HCEC 1CT (cell line): ENCODE measurements at places on chromosomes 4 and X.

DNA sequence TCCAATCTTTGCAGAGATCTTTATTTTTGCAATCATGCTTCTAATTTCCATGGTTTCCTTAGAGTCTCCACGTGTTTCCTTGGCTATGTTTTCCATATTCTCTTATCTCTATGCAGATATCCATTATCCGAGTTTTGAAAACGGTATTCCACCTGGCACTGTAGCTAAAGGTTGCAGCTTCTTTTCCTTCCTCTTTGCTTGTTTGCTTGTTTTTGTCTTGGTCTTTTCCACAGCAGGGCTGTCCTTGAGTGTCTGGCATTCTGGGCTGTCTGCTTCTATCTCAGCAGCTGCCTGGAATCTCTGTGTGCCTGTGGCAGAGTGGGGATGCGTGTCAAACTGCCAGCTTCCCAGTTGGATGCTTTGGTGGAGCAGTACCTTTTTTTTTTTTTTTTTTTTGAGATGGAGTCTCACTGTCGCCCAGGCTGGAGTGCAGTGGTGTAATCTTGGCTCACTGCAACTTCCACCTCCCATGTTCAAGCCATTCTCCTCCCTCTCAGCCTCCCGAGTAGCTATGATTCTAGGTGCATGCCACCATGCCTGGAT lies 46.9 kb downstream of the WFS1 start:
- DNase-seq = no peak

GRCh38 chrX:102684772-102685520 lies 27.3 kb upstream of the GPRASP2 start:
- no peak for DNase-seq

GRCh38 chr4:152169683-152170082 lies 366.2 kb downstream of the FBXW7 start:
- no peak for DNase-seq

DNA sequence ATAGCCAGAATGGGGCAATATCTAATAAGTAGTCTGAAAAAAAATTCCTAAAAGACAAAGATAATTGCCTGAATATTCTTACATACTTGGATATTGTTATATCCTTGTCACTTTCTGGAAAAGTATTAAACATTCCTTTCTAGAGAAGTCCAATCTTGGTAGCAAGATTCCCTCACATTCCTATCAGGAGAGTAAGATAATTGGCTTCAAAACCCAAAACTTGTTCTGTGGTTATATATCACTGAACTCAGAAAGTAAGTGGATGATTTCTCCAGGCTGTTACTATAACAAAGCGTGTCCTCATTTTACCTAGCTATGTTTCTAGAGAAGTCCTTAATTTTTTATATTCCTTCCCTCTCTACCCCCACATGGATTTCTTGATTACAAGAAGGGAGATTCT lies 46.0 kb upstream of the TEX13A start:
- no peak for DNase-seq

DNA sequence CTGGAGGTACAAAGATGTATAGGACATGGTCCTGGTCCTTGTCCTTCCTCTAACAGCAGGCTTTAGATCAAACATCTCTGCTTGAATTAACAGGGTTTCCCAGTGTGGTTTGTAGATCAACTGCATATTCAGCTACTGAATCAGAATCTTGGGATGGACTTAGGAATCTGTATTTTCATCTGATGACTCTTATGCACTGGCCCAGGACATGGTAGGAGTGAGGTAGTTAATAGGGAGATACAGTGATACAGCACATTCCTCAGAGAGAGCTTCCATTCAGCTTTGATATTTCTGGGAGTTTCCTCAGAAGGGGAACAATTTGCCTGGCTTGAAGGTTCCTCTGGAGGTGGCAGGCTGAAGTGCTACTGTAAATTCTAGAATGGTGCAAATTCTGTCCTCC lies 203.1 kb downstream of the LARP7 start:
- DNase-seq = peak; percentile 12

- DNase-seq = peak; percentile 65
Observed at GRCh38 chr4:173181848-173182247, 13.2 kb downstream of the GALNT7 start.

- DNase-seq = no peak
Observed at GRCh38 chrX:79371101-79371500, 4.0 kb upstream of the ITM2A start.

- DNase-seq = no peak
Observed at GRCh38 chr4:185101354-185101890, 41.6 kb upstream of the SLC25A4 start.

- DNase-seq = peak; percentile 41
Observed at GRCh38 chr4:181528570-181529184, 714.5 kb upstream of the TENM3 start.

- no peak for DNase-seq
Observed at GRCh38 chr4:4899202-4899925, 39.9 kb downstream of the MSX1 start.

DNA sequence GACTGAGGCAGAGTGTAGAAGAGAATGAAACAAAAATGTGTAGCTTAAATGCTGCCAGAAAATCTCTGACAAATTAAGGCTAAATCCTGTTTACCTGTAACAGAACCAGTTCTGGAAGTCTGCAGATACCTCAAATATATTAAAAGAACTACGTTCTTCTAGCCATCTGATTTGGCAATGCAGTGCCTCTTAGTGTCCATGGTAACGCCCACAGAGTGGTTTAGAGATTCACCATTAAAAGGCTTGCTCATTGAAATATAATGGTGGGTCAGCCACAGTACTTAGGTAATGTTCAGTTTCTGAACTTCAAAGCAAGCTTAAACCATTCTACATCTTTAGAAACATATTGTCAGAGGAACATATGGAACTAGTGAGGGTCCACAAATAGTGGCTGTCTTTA lies 23.2 kb upstream of the LUZP4 start:
- no peak for DNase-seq

DNA sequence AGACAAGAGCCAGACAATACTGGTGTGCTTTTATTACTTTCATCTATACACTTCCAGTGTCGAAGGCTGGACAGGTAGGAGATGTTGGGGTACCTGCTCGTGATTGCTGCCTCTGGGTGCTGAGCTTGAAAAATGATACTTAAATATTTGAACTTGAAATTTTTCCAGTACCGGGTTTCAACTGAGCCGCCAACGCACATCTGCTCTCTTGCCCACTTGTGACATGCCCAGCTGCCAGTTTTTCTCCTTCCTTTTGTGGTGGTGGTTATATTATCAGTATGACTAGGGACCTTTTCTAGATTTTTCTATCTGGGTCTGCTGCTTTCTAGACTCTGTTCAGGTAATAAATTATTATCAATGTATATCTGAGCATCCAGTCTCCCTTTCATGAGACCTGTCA lies 3.4 kb downstream of the OGT start:
- no peak for DNase-seq

DNA sequence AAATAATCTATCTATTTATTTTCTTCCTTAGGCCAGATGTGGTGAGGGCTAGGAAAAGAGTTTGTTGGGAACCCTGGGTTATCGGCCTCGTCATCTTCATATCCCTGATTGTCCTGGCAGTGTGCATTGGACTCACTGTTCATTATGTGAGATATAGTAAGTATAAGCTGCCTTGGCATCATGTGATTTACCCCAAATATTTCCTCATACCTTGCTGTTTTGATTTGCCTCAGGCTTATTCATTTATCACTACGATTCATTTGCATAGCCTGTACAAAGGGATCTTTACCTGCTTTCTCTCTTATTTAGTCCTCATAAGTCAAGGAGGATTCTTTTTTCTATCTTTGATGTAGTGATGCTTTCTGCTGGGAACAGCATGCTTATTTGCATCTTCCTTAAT lies 14.5 kb downstream of the TMPRSS11E start:
- DNase-seq = no peak

DNA sequence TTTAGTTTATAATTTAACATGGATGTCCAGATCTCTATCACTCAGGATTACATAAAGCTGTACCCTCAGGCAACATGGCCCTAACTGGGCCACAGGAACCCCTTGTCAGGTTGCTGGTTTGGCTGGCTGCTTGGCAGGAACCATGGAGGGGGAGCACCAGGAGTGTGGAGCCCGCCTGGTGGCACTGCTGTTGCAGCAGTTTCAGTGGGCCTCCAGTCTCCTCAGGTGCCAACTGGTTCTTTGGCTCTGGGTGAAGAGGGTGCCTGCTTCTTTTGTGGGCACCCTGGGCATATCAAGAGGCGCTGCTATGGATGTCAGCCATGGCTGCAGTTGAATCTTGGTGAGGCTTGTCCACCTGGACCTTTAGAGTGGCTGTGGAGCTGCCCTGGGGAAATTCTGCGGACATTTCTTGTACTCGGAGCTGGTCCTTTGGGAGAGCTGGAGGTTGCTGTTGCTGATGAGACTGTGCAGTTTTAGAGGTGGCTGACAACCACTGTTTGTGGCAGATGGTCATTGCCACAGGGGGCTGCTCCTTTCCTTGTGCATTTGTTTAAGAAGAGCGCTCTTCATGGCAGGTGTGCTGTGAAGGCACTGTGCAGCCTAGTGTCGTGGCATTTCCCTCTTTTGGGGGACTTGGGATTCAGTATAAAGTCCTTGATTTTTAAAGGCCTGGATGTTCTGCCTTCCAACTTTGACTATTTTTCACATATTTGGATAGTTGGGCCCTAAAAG lies 10.3 kb upstream of the SMIM14 start:
- DNase-seq = no peak

DNA sequence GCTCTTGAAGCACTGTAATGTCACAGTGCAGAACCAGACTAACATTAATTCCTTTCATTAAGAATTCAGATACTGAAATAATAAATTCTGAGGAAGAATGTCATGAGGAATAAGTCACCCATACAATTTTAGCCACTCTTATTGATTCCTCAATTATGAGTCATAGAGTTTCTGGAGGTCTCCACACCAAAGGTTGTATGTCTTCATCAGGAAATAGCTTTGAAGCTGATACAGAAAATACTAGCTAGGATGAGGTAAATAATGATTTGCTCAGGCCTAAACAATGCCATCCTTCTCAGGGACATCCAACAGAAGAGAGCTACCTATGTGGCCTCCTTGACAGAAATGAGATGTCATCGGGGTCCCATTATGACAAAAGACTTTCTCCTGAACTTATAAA lies 238.8 kb downstream of the OR13H1 start:
- peak; percentile 9 for DNase-seq

DNA sequence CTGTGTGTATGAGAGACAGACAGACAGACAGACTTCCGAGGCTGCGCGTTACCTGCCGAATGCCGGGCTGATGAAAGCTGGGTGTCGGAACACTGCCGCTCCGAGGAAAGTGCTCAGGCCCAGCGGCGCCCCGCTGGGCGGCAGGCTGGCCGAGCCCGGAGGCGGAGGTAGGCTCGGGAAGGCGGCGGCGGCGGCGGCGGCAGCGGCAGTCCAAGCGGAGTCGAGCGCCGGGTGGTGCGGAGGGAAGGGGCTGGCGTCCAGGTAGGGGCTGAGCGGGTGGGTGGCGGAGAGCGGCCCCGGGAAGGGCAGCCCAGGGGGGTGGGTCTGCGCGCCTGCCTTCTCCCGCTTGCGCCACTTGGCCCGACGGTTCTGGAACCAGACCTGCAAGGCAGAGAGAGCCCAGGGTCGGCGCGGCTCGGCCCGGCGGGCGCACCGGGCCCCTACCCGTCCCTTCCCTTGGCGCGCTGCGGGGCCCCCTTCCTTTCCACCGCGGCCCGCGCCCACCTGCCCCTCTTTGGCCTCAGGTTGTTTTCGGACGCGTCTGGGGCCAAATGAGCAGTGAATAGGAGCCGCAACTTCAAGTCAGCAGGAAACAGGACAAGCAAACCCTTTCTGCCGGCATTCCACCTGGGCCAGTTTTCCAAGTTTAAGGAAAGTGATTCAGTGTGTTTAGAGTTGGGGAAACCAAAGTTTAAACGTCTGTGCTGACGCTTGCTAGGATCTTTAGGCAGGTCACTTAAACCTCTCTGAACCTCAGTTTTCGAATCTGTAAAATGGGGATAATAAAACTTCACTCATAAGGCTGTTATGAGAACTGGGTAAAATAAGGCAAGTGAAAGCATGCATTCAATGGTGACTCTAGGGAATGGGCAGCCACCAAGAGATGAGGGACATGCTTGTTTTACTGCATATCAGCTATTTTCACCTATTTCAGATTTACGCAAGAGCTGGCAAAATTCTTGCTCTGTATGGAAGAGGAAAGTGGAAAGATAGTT lies 8.4 kb downstream of the ARX start:
- no peak for DNase-seq

GRCh38 chr4:40621592-40622512 lies 7.8 kb downstream of the RBM47 start:
- DNase-seq = peak; percentile 95

GRCh38 chrX:786441-786881 lies 155.9 kb downstream of the SHOX start:
- no peak for DNase-seq

DNA sequence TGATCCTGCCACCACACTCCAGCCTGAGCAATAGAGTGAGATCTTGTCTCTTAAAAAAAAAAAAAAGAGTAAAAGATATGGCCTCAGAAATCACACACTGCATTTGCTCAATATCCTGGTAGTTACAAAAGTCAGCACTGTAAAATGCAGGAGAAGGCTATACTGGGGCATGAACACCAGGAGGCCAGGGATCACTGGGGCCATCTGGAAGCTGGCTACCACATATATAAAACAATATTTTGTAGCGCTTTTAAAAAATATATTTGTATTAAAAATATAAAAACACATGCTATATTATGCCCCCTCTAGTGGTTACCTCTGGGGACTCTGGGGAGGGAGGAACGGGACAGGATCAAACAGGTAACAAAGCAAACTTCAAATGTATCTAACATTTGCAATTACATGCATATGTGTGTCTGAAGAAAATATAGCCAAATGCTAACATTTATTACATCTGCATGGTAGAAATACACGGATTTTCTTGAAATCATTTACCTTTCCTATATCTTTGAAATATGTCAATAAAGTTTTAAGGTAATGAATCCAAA lies 4.0 kb downstream of the C4orf46 start:
- peak; percentile 3 for DNase-seq

GRCh38 chrX:154452823-154453222 lies 5.3 kb upstream of the PLXNA3 start:
- DNase-seq = no peak

DNA sequence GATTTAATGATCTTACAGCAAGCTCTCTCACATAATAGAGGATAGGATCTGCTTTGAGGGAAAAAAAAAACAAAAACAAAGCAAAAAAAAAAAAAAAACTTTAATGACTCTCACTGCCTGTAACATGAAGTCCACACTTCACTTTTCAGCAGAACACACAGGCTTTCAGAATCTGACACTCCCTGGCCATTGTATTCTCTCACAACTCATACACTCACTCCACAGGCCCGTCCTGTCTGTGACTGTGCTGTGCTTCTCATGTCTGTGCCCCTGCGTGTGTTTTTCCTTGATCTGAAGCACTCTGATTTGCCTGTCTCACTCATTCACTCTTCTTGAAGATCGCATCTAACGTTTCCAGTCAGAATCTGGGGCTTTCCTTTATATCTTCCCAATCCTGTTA lies 460.8 kb downstream of the TMA16 start:
- no peak for DNase-seq

- DNase-seq = peak; percentile 60
Observed at GRCh38 chr4:17636696-17637622, 22.5 kb downstream of the MED28 start.
